ENCODE measurements at places on chromosomes 2 and 18. TPM values are rescaled to one million over a fixed set of nuclear protein-coding genes. Genes with fewer than 3 reads are reported as not detected.

Gene ABCG8
- total RNA-seq = 0.05 TPM

Gene ICOS
- not detected for total RNA-seq

Gene G6PC2
- not detected for total RNA-seq

Gene SYT4
- total RNA-seq = not detected

Gene PPP1R1C
- 17.8 TPM for total RNA-seq

Gene ERBB4
- total RNA-seq = 0.10 TPM

Gene AQP12B
- not detected for total RNA-seq

Gene ASAP2
- 16.5 TPM for total RNA-seq

Gene BAZ2B
- total RNA-seq = 19.9 TPM

Gene IL36G
- total RNA-seq = not detected

Gene ZNF804A
- total RNA-seq = 0.61 TPM

Gene TGFA
- total RNA-seq = 50.1 TPM

Gene CGREF1
- 4.0 TPM for total RNA-seq

Gene TMEM185B
- 27.1 TPM for total RNA-seq

Gene CFC1B
- not detected for total RNA-seq

Gene CYP27C1
- not detected for total RNA-seq

Gene STPG4
- 10.6 TPM for total RNA-seq

Gene TFCP2L1
- total RNA-seq = 8.4 TPM

Gene RGPD5
- 39.1 TPM for total RNA-seq

Gene LRRTM4
- 0.25 TPM for total RNA-seq

Gene IL1A
- 0.10 TPM for total RNA-seq

Gene MAP3K19
- not detected for total RNA-seq

Gene PLEKHB2
- 94.8 TPM for total RNA-seq

Gene DOCK10
- 0.54 TPM for total RNA-seq

Gene KCNG3
- total RNA-seq = 1.5 TPM

Gene FEV
- total RNA-seq = not detected

Gene TXNL4A
- 178 TPM for total RNA-seq

Gene TMEM18
- 33.5 TPM for total RNA-seq

Gene CD8B2
- total RNA-seq = not detected

Gene EFHD1
- total RNA-seq = 0.52 TPM

Gene ARHGAP28
- not detected for total RNA-seq

Gene LAMA3
- total RNA-seq = 5.6 TPM

Gene CRYBA2
- not detected for total RNA-seq

Gene ATOH8
- total RNA-seq = 0.74 TPM

Gene ALK
- not detected for total RNA-seq

Gene ANO7
- total RNA-seq = 0.84 TPM

Gene AFF3
- 0.61 TPM for total RNA-seq

Gene RAPH1
- 22.3 TPM for total RNA-seq

Gene SH3RF3
- total RNA-seq = not detected

Gene UPP2
- total RNA-seq = not detected

Gene ACOXL
- 5.5 TPM for total RNA-seq

Gene CD226
- 1.2 TPM for total RNA-seq

Gene C2orf72
- 3.7 TPM for total RNA-seq

Gene IL1R1
- 5.3 TPM for total RNA-seq

Gene ZNF385B
- 9.3 TPM for total RNA-seq

Gene RUFY4
- total RNA-seq = 0.27 TPM

Gene STON1
- total RNA-seq = 1.4 TPM
